ENCODE measurements at places on chromosomes 6 and 20.
A peak's percentile ranks its signal among the peaks of the same experiment; 100 is the strongest.

GRCh38 chr6:33456156-33456555 lies 1.8 kb downstream of the ZBTB9 start:
- no peak for DNase-seq

GRCh38 chr6:70998148-70998547 lies 41.3 kb upstream of the B3GAT2 start:
- DNase-seq = no peak

- peak; percentile 36 for DNase-seq
These were observed 14.0 kb downstream of the UST start for GRCh38 chr6:148760568-148761526.

GRCh38 chr20:34985461-34986310 lies 30.0 kb downstream of the MYH7B start:
- DNase-seq = no peak

- peak; percentile 41 for DNase-seq
These were observed 35.8 kb upstream of the SHLD1 start for GRCh38 chr20:5714261-5715041.

DNA sequence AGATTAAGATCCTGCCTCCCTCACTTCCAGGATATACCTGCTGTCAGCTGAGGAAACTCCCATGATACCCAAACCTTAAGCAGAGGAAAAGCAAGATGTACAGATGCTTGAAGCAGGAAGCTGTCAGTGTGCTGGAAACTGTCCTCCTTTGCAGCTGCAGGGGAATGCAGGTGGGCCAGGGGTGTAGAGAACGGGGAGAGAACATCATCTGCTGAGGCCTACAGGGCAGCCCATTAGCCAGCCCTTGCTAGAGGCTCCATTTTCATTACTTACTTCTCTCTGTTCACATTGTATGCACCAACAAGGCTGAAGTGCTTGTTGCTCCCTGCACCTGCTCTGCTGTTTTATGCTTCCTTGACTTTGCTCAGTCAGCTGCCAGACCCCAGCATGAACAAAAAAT lies 119.1 kb downstream of the PRND start:
- DNase-seq = no peak

- no peak for DNase-seq
These were observed 4.7 kb downstream of the LINC00237 start for GRCh38 chr20:21101453-21101931.

DNA sequence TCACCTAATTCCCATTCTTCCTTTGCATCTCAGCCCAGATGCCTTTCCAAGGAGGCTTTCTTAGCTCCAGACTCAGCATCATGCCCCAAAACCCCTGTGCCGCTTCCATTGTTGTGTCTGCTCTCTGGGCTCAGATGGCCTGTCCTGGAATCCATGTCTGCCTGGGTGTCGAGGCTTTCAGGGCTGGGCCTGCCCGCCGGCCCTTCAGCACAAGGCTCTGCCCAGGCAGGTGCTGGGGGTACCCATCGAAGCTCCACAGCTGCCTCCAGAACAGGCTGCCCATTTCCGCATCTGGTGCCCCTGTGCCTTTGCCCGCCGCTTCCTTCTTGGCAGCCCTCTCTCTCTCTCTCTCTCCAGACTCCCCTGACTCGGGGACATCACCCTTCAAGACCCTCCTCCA lies 1.2 kb downstream of the CPXM1 start:
- DNase-seq = no peak

DNA sequence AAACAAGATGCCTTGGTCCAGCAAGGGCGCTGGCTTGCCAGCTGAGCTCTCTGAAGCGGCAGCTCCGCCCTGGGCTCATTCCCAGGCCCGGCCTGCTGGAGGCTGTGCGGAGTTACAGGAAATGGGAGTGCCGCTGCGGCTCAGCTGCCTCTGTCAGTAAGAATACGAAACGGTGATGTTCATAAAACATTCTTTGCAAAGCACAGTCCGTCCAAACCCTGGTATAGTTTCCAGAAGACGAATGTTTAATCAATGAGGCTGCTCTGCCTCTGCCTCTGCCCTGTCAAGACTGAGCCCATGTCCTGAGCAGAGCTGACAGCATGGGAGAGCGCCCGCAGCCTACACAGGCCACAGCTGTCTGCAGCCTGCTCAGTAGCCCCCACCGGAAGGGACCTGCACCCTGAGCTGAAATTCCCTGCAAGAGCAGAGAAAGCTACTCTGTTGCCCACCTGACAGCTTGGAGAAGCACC lies 153.3 kb upstream of the SNX9 start:
- DNase-seq = peak; percentile 13

DNA sequence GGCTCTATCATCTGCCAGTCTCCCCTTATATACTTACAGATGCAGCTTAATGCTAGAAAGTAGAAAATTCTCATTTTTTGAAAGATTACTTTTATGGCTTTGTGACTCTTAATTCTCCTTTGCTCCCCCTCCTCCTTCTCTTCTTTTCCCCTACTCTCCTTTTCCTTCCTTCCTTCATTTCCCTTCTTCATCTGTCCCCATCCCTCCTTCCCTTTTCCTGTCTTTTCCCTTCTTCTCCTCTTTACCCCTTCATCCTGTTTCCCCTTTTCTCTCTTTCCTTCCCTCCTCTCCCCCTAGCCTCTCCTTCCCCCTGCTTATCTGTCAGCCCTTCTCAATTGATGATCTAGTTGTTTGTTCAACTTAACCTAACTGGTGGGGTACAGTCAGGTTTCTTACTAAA lies 71.5 kb downstream of the PPP1R14C start:
- DNase-seq = no peak
